ENCODE measurements at places on chromosomes 6 and 20.

DNA sequence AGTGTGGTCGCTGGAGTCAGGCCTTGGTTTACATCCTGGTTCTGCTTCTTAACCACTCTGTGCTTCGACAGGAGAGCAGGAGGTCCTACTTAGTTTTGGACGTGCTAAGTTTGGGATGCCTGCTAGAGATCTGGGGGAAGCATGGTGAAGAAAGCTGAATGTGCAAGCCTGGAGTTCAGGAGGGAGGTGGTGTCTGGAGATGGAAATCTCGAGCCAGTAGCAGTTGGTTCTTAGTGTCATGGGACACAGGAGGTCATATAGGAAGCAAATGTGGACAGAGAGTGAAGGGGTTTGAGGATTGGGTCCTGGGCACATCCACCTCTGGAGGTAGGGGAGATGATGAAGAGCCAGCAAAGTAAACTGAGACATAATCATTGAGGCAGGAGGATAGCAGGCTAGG lies 131.4 kb downstream of the SYCP2 start:
- no peak for DNase-seq

- DNase-seq = no peak
Measured at GRCh38 chr6:13511913-13512717, 24.7 kb upstream of the GFOD1 start.

- DNase-seq = no peak
Measured at GRCh38 chr6:129402244-129402643, 307.7 kb downstream of the ARHGAP18 start.

DNA sequence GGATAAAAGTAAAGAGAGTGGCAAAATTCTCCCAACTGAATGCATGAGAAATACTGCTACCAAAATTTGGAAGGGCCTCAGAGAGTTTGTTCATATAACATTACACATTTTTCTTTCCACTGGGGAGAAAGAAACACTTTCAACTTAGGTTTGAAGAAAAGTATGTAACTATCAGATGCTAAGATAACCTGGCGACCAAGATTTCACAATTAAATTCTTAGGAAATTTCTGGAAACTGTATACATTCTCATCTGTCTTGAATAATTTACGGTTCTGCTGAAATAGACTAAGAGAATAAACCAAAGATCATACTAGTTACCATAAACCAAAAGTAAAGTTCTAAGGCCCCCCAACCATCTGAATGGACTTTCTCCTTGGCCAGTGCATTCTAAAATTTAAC lies 413.0 kb upstream of the RUNX2 start:
- DNase-seq = peak; percentile 45

DNA sequence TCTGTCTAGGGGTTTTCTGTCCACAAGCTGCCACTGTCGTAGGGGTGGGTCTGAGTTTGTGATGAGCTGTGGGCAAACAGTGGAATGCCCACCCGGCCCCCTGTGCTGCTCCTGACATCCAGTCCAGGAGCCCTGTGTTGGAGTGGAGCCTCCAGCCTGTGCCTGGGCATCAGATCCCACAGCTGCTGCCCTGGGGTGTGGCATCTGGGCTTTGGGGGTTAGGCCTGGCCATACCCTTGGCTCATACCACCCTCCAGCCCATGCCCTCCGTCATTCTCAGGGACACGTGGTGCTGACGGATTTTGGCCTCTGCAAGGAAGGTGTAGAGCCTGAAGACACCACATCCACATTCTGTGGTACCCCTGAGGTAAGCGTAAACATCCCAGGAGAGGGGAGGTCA lies 12.9 kb downstream of the SGK2 start:
- no peak for DNase-seq

DNA sequence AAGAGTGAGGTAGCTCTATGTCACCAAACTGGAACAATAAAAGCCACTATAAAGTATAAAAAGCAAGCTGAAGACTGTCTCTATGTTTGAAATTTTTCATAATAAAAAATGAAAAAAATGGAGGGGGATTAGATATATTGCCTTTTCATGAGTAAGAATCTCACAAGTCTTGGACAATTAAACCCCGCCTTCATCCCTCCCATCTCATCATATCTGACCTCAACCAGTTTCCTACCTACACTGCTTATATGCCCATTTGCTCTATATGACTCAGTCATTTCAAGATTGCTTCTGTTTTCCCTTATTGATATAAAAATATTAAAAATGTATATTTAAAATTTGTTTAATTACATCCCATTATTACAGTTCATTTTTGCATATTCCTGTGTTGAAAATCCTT lies 2.9 kb upstream of the TRIM39 start:
- DNase-seq = no peak

GRCh38 chr6:19035461-19036195 lies 648.5 kb downstream of the RNF144B start:
- DNase-seq = no peak

DNA sequence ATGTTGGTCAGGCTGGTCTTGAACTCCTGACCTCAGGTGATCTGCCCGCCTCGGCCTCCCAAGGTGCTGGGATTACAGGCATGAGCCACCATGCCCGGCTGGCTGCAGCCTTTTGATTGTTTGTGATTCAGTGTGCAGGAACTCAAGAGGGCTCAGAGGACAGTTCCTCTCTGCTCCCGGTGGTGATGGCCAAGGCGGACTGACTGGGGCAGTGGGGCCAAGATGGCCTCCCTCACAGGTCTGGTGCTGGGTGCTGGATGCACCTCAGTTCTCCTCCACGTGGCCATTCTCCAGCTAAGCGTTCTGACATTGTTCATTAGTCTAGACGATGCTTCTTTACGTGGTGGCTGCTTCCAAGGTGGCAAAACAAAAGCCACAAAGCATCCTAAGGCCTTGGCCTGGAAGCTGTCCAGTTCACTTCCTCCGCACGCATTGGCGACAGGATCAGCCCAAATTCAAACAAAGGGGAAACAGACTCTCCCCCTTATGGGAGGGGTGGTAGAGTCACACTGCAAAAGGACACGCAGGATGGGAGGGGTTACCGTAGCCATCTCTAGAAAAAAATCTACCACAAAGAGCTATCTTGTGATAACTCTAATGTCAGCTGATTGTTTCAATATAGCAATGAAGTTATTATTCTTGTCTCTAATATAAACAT lies 146.9 kb downstream of the FOXC1 start:
- no peak for DNase-seq

DNA sequence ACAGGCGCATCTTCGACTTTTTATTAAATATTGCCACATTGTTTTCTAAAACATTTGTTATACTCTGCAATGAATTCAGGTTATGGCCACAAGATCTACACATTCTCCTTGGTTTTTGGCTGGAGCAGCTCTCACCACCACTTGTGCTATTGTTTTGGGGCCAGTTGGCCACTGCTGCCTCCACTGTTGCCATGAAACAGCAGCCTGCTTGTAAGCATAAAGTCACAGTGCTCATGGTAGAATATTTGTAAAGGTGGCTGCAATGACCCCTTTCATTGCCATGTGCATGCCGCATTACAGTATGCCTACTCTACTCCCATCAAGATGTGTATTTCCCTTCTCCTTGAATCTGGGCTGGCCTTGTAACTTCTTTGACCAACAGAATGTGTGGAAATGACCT lies 141.4 kb downstream of the SCML4 start:
- DNase-seq = no peak

GRCh38 chr20:6381887-6382286 lies 259.1 kb upstream of the FERMT1 start:
- no peak for DNase-seq

GRCh38 chr20:8855315-8855714 lies 213.6 kb upstream of the PLCB4 start:
- DNase-seq = peak; percentile 70

GRCh38 chr6:150996968-150997367 lies 131.5 kb downstream of the MTHFD1L start:
- DNase-seq = no peak

GRCh38 chr20:708956-709355 lies 33.4 kb upstream of the SCRT2 start:
- DNase-seq = no peak

- no peak for DNase-seq
Measured at GRCh38 chr20:44633872-44634600, 17.5 kb downstream of the ADA start.

DNA sequence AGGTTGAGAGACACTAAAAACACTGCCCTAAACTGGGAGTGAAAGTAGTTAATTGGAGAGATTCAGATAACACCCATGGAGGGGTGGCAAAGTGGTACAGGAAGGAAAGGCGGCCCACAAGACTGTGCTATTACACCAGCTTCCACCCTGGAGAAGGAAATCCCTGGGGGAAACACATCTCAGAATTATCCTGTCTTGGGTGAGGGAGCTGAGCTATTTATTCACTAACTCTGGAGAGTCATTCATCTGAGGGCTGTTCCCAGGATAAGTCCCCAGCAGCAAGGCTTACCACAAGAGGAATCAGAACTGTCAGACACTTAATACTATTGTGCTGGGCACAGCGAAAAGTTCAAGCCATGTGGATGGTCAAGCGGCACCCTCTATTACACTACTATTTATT lies 9.9 kb downstream of the TBCC start:
- DNase-seq = no peak

- DNase-seq = peak; percentile 53
Measured at GRCh38 chr20:48706116-48706656, 121.6 kb downstream of the PREX1 start.

Measured in fibroblast of upper back skin (primary cell).